ENCODE measurements at places on chromosomes 2 and 18.

- DNase-seq, result no peak
Observed at GRCh38 chr2:141692829-141693228, 438.0 kb downstream of the LRP1B start.

DNA sequence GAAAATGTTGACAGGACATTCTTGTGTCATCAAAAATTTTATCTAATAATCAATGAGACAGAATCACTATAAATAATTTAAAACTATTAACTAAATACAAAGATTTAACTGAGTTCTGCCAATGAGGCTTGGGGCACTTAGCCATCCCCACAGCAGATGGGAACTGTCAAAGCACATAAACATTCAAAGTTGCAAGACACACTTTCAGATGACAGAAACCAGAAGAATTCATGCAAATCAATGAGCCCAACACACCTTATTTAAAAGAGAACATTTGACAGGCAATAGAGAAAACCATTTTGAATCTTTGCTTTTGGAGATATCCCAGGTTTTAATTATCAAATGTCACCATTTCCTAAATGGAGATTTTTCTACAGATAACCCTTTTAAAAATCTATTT, 566.2 kb downstream of the IRS1 start:
- DNase-seq, result no peak

GRCh38 chr18:48074929-48075706, 144.7 kb upstream of the SMAD2 start:
- DNase-seq, result no peak

GRCh38 chr2:58289029-58289428, 47.9 kb upstream of the FANCL start:
- DNase-seq, result no peak

- DNase-seq, result no peak
Observed at GRCh38 chr2:151334082-151334815, 23.1 kb upstream of the TNFAIP6 start.

GRCh38 chr2:68779595-68779994, 45.0 kb downstream of the ARHGAP25 start:
- no peak for DNase-seq

GRCh38 chr2:199336546-199336945, 121.2 kb downstream of the SATB2 start:
- no peak for DNase-seq

DNA sequence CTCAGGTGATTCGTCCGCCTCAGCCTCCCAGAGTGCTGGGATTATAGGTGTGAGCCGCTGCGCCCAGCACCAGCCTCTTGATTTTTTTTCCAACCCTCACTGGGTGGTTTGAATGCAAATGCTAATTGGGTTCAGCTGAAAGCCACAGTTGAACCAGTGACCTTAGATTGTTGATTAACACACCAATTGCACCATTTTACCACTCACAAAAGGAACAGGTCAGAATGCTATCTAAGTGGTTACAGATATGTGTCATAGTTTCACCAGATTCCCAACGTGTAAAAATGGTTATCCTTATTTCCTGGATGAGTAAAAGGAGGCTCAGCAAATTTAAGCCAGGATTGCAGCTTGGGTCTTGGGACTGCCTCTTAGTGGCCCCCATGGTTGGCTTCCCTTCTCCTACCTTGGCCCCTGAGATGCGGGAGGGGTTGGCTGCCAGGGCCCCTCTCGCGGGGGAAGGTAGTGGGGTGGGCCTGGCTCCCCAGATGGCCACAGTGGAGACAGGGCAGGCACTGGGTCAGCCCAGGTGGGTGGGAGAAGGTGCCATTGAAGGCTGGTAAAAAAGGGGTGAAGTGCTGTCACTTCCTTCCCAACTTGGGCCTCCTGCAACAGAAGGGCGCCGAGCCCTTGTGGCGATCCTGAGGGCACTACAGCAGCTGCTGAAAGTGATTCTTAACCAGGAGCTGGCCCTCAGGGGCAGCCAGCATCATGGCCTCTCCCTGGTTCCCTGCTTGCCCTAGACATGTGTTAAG, 164.9 kb upstream of the HAAO start:
- no peak for DNase-seq

GRCh38 chr2:47569658-47570475, 166.9 kb downstream of the MSH2 start:
- no peak for DNase-seq

GRCh38 chr18:70377857-70378701, 89.2 kb downstream of the SOCS6 start:
- DNase-seq, result no peak

- no peak for DNase-seq
Observed at GRCh38 chr2:224369028-224369632, 32.8 kb downstream of the FAM124B start.

DNA sequence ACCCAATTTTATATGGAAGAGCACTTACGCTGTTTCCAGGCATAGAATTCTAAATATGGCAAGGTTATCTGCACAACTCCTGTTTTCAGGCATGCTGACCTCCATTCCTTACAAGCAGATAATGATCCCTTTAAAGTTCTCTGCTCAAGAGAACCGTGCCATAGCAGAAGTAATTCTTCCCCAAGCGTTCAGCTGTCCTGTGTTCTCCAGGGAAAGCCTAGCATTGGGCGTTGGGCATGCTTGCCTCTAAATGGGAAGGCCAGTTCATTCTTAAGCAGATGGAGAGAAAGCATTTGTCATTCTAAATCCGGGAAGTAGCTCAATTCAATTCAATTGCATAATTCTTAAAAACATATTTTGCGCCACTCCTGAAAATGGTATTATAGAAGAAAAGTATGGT, 55.7 kb upstream of the EML4 start:
- DNase-seq, result no peak

DNA sequence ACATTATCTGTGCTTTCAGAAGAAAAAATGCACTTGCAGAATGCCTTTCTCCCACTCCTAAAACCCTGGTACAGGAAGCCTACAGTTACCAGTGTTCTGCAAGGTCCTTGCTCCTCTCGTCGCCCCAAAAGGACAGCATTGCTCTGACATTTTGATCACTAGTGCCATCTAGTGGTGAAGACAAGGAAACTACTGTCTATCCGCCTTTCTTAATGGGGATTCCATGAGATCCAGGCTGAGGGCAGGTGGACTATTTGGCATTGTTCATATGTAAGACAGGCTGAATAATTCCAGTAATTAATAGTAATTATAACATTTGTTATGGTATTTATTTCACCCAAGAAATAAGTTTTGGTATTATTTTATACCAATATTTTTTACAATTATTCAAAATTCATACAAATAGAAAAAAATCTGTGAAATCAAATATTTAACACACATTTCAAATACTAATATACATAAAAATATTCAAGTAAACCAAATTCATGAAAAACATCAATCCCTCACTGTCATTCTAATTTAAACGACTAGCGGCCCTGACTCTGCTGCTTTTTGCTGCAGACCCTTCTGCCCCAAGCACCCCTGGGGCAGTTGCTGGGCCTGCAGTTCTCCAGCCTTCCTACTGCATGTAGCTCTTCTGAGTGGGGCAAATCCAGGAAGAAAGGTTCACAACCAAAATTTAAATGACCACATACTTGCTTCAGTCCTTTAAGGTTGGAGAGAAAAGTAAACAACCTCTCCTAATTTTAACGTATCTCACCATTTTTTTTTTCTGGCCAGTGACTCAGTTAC, 19.0 kb downstream of the TPGS2 start:
- DNase-seq, result no peak

- no peak for DNase-seq
Observed at GRCh38 chr2:199428291-199428690, 29.4 kb downstream of the SATB2 start.

GRCh38 chr18:11251229-11251890, 102.0 kb upstream of the PIEZO2 start:
- no peak for DNase-seq

DNA sequence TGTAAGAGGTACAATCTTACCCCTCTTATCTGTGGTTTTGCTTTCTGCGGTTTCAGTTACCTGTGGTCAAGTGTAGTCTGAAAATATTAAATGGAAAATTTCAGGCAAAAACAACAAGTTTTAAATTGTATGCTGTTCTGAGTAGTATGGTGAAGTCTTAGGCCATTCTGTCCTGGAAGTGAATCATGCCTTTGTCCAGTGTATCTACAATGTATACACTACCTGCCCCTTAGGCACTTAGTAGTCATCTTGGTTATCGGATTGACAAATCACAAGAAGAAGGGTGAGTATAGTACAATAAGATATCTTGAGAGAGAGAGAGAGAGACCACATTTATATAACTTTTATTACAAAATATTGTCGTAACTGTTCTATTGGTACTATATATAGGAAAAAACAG, 43.5 kb downstream of the RAB3GAP1 start:
- no peak for DNase-seq

- DNase-seq, result no peak
Observed at GRCh38 chr2:30310955-30311354, 79.6 kb downstream of the LBH start.

- DNase-seq, result no peak
Observed at GRCh38 chr2:230932556-230933511, 7.8 kb upstream of the GPR55 start.

DNA sequence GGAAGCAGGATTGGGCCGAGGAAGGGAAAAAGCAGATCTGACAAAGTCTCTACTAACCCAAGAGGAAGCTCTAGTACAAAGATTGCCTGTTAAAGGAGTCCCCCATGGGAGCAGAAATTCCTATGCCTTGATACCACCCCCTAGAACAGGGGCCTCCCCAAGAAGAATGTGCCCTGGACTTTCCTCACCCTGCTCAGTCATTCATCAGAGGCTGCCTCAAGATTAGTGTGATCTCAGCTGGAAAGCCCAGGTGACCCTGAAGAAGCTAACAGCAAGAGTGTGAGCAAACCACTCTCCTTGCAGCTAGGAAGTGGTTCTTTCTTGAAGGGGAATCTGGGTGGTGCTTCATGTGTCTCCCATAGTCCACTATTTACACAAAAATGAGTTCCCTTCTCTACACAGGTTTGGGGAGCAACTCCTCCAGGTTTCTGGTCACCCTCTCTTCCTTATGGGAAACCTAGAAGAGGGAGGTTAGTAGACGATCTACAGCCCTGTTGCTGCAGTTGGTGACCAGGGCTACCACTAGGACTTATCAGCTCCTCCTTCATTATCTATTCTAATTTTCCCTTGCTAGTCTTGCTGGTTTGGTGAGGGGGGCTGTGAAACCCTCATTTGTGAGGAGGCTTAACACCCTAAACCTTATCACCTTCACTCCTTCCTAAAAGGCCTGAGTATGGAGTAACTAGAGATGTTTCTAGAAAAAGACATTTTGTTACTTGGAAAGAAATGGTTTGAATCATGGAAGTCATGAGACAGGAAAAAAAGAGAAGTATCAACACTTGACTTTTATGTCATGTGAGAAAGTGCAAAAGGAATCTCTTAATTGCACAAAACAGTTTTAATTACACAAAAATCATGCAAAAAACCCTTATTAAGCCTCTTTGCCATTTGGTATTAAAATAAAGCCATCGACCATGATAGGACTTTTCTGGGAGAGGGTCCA, 2.9 kb upstream of the WDR7 start:
- no peak for DNase-seq

DNA sequence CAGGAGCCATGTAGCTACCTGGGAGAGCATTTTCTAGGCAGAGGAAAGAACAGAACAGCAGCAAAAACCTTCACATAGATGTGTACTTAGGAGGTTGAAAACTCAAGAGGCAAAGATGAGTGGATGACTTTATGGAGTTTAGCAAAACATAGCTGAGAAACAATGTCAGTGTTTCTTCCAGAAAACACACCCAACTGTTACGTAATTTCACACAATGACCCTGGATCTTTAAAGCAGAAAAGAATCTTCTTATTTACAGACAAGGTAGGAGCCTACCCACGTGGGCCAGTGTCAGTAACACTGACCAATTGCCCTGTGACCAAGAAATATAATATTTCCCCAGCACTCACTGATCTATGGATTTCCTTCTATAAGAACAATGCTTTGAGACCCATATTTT, 254.6 kb downstream of the CDH20 start:
- no peak for DNase-seq

GRCh38 chr2:143463719-143464118, 334.5 kb downstream of the ARHGAP15 start:
- no peak for DNase-seq

- DNase-seq, result no peak
Observed at GRCh38 chr2:130986890-130987493, 106.3 kb downstream of the FAM168B start.

- DNase-seq, result no peak
Observed at GRCh38 chr2:100520224-100520623, 42.6 kb upstream of the PDCL3 start.

DNA sequence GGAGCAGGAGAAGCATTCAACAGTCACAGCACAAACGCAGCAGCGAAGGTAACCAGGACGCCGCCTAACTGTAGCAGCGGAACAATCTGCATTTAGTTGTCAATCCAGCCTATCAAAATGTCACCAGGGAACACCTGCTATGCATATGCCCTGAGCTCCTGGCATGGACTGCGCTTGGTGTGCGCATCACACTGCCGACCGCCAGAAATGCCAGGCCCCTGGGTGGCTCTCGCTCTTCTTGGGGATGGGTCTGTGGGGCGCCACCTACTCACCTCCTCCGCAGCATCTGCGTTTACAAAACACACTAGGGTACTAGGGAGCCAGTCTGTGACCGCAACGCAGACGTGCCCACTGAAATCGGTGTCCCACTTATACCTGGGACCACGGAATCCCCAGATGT, 31.7 kb downstream of the ZNF516 start:
- DNase-seq, result no peak

GRCh38 chr2:2826621-2827020, 495.5 kb upstream of the MYT1L start:
- DNase-seq, result no peak

GRCh38 chr2:45734952-45735351, 83.5 kb downstream of the PRKCE start:
- no peak for DNase-seq

GRCh38 chr2:102637358-102637757, 18.0 kb downstream of the SLC9A2 start:
- DNase-seq, result no peak

GRCh38 chr2:187171318-187171717, 276.7 kb downstream of the CALCRL start:
- DNase-seq, result no peak
